ENCODE measurements at places on chromosomes 2 and 18.

GRCh38 chr2:55585451-55586080, 31.9 kb downstream of the PPP4R3B start:
- no peak for DNase-seq

DNA sequence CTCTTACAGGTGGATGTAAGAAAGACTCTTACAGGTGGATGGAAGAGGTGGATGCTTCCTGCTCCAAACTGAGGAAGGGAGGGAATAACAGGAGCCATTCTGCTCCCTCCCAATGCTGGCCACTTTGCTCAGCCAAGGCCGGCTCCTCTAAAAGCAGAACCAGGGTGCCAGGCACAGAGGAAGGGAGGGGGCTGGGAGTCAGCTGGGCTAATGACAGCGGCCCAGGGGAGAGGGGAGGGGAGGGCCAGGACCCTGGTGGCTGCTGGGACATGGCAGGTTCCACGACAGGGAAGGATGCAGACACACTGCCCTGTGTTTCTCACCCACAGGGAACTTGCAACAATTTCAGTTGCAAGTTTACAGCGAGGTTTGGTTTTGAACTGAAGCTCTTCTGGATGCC, 173.4 kb downstream of the ANAPC1 start:
- DNase-seq: no peak

- no peak for DNase-seq
These were observed 27.2 kb downstream of the WIPF1 start for GRCh38 chr2:174570318-174570958.

DNA sequence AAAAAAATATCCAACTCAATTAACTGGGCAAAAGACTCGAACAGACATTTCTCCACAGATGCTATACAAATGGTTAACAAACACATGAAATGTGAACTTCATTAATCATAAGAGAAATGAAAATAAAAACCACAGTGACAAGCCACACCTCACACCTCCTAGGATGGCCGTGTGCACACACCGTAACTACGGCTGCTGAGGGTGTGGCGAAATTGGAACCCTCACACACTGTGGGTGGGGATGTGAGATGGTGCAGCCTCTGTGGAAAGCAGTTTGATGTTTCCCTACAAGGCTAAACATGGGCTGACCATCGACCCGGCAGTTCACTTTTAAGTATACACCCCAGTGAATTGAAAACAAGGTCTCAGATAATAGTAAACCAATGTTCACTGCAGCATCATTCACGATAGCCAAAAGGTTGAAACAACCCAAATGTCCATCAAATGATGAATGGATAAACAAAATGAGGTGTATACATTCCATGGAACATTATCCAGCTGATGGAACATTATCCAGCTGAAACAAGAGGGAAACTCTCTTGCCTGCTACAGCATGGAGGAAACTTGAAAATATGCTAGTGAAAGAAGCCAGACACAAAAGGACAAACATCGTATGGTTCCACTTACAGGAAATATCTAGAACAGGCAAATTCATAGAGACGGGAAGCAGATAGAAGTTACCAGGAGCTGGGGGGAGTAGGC, 32.2 kb downstream of the ZAP70 start:
- DNase-seq: peak; percentile 82

DNA sequence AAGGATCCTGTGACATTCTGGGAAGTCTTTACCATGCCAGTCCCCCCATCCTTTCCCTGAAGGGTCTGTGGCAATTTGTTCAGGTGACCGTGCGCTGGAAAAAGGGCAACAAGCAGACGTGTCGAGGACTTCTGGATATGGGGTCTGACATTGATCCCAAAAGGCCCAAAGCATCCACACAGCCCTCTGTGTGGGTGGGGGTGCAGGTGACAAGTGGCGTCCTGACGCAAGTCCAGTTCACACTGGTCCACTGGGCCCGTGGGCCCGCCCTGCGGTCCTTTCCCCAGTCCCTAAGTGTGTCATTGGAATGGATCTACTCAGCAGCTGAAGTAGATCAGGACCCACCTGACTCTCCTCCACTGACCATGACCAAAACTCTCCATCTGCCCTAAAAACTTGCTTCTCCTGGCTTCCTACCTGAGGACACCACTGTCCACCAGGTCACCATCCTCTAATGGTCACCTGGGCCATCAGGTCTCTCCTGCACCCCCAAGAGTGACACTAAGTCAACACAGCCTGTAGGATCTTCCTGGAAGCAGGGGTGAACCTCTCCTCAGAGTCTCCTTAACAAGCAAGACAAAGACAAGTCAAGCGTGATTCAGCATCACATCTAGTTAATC, 85.6 kb upstream of the SLC66A3 start:
- no peak for DNase-seq

DNA sequence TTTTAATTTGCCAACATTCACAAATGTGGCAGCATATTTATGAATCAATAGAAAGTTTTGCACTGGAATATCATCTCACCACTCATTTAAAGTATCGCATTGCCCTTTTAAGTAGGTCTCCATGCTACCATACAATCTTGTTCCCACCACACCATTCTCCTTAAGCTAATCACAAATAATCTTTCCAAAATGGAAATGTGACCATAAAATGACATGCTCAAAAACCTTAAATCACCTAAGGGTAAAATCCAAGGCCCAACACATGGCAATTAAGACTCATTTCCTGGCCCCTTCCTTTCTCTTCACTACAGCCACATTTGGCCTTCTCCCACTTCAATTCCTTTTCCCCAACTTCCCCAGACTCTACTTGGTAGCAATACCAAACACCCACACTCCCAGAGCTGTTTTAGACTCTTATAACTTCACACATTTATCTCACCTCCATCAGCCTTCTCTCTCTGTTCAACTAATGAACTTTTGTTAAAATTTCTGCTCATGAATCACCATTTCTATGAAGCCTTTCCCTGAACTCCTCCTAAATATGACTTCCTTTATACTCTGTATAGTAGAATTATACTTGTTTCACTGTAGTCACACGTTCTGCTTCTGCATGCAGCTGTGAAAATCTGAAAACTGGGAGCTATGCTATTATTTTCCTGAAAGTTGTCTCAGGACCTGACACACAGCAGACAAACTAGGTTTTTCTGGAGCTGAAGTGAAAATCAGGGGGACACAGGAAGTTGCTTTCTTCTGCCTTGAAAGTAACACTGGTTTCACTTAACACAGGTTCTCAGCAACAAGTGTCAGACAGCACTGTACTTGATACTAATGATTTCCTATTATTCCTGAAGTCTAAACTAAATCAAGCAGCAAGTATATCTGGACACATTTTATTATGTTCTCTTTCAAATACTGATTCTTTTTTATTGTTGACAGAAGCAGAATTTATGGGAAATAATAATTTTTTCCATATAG, 303.9 kb downstream of the ZEB2 start:
- no peak for DNase-seq

DNA sequence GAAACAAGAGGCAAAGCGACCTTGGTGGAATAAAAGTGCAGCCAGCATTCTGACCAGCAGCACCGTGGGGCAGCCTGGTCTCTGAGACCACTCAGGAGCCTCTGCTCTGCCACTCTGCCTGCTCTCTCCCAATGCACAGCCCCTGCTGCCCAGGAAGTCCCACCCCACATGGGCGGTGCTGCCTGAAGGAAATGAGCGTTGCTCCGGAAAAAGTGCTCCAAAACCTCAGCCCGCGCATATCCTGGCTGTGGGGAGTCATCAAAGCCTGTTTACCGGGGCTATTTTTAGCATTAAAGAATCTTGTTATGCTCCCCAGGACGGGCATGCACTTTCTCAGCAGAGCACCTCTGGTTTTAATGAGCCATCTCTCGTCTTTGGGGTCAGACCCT, 54.5 kb downstream of the EPAS1 start:
- DNase-seq: no peak

GRCh38 chr2:240429872-240430491, 5.5 kb upstream of the GPC1 start:
- peak; percentile 27 for DNase-seq

- DNase-seq: no peak
These were observed 250.1 kb upstream of the CTAGE1 start for GRCh38 chr18:22667616-22668422.

DNA sequence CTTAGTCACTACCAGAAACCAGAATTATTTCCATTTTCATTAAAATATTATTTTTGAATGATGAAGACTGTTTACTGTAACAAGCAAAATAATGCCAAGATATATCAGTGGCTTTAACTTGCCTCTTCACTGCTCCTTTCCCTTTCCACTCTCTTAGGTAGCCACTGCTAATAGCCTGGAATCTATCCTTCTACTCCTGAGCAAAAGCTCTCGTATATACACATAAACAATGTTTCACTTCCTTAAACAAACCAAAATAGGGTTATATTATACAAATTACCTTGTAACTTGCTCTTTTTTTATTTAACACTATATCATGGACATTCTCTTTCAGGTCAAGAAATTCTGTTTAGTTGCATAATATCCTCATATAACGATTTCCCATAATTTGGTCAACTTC, 20.8 kb downstream of the IMMT start:
- DNase-seq: no peak
